ENCODE measurements at places on chromosomes 7 and 10. TPM values are rescaled to one million over a fixed set of nuclear protein-coding genes. Genes with fewer than 3 reads are reported as not detected.

The OPN1SW gene
- total RNA-seq: not detected

DNA sequence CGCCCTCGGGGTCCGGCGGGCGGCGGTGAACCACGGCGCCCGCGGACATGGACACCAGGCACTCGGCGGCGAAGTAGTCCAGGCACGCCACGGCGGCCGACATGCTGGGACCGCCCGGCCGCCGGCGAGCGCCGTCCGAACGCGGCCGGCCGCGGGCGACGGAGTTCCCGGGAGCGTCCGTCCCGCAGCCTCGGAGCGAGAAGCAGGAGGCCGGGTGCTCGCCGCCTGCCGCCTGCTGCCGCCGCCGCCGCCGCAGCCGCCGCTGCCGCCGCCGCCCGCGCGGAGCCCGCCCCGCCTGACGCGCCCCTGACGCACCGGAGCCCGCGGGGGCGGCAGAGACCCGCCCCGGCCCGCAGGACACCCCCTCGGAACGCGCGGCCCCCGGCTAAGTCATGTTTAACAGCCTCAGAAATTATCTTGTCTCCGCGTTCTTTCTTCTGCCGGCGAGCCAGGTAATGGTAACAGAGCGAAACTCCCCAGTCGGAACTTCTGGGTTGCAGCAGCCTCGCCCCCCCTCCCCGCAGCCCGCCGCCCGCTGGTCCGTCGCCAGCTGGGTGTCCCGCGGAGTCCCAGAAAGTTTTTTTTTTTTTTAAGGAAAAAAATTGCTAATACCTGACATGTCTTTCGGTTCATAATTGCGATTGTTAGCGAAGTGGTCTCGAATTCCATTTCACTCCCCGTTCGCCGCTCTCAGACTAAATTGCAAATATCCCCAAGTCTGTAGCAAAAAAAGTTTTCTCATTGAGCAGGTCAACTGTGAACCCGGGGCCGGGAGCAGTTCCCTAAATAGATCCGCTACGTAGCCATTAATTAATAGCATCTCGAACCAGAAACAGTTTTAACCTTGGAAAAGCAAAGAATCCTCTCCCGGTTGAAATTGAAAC, at the start of gene KLF14:
Gene KLF14, minus strand, starts transcription at position 277 of the 884 bp plus-strand sequence. Its CDS starts 174 bp downstream, at position 103.
- no peak within 1 kb of the TSS for H3K27ac ChIP-seq
- peak; percentile 25 for DNase-seq
- no peaks in the 10 kb centered on the region for H3K36me3 ChIP-seq
- H3K27me3 ChIP-seq: peaks cover 62% of the 10 kb centered on the region
- no peaks in the 10 kb centered on the region for H3K4me1 ChIP-seq

DNA sequence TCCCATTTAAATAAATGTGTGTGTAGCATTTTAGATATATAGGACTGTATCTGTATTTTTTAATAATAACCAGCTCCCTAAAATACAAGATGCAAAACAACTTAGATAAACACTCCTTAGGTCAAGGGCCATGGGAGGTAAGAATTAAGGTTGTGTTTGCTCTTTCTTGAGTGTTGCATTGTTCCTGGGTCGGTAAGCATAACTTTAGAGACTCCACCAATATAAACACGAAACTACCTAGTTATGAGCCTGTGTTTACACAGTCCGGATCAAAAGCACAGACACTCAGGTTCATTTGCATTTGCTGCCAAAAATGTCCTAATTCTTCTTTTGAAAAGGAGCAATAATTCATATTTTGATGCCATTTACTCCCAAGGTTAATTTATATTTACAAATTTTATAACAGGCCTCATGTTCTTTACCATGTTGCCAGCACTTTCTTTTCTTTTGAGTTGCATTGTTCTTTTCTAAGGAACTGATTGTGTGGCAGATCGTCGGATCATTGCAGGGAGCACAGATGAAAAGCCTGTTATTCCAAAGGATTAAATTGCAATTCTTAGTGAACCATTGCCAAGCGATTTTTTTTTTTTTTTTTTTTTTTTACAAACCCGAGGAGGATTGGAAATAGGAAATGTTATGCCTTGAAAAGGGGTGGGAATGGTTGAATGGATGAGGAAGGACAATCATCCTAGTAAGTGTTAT, 45.8 kb upstream of the GLCCI1 start:
- H3K27me3 ChIP-seq: no peaks in the 10 kb centered on the region
- H3K27ac ChIP-seq: no peak overlapping the region
- H3K4me3 ChIP-seq: no peak overlapping the region
- H3K4me1 ChIP-seq: no peaks in the 10 kb centered on the region
- no peak for DNase-seq

- H3K4me3 ChIP-seq: no peak overlapping the region
- H3K4me1 ChIP-seq: peaks cover 19% of the 10 kb centered on the region
- DNase-seq: no peak
- peaks cover 2% of the 10 kb centered on the region for H3K36me3 ChIP-seq
- H3K27ac ChIP-seq: no peak overlapping the region
- no peaks in the 10 kb centered on the region for H3K27me3 ChIP-seq
Observed at GRCh38 chr10:20948686-20949327, 51.7 kb upstream of the NEBL start.

DNA sequence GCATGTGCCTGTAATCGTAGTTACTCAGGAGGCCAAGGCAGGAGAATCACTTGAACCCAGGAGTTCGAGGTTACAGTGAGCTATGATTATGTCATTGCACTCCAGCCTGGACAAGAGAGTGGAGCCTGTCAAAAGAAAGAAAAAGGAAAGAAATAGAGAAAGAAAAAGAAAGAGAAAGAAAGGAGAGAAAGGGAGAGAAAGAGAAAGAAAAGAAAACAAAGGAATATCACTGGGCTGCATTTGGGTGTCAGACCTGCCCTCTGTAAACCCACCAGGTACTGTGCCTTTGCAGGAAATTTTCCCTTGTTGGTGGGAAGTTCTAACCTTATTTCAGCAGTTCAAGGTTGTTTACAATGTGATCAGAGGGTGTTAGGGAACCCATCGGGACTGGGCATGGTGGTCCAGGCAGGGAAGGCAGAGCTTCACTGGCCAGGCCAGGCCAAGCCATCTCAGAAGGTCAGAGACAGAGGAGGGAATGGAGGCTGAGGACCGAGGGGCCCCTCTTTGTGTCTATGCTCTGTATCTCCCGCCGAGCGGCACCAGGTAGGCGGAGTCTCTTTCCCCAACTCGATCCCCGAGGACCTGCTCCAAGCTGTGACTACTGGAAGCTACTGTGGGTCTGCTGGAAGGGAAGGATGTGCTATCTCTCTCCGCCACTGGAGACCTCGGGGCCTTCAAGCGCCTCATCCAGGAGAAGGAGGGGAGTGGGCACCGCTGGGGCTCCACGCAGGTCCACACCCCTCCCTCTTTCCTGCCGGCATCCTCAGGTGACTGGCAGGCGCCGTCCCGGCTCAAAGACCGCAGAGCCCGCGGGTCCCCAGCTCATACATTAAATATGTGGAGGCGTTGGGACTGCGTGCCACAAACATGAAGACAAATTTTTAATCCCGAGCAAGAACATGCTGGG, 15.2 kb upstream of the KAZALD1 start:
- DNase-seq: no peak
- H3K4me3 ChIP-seq: no peak overlapping the region
- H3K27ac ChIP-seq: no peak overlapping the region
- no peaks in the 10 kb centered on the region for H3K4me1 ChIP-seq
- peaks cover 62% of the 10 kb centered on the region for H3K27me3 ChIP-seq

- peaks cover 52% of the 10 kb centered on the region for H3K4me1 ChIP-seq
- DNase-seq: no peak
- no peak overlapping the region for H3K4me3 ChIP-seq
- H3K27me3 ChIP-seq: no peaks in the 10 kb centered on the region
- H3K27ac ChIP-seq: peak overlapping the region; percentile 30
Observed at GRCh38 chr10:33293076-33293475, 41.4 kb downstream of the NRP1 start.

DNA sequence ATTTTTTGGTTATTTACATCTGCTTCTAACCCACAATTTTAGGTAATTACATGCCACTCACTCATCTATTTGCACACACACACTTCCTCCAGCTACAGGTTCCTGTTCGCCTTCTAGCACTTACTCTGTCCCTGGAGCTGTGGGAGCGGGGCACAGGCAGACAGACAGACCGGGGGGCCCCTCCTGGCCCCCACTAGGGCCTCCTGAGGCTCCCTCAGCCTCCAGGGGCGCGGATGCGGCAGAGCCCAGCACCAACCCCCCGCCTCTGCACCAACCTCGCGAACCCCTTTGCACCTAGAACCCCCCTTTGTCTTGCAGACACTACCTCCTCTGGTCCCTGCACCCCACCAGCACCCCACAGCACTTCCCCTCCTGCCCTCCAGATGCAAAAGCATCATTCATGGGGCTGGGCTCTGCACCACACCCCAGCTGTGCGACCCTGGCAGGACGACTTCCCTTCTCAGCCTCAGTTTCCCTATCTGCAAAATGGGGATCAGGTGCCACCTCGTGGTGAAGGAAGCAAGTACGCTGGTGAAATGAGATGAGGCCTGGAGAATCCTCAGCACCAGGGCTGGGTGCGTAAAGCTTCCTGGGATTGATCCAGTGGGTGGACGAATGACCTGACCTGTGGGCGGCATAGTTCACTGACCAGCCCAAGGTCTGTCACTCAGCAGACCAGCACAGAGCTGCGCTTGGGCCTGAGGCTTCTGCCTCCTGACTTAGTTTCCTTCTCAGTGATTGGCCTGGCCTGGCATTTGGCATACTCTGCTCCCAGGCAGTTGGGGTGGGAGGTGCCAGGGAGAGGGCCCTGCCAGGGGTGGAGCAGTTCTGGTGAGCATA, 37.9 kb downstream of the ELFN1 start:
- H3K4me1 ChIP-seq: no peaks in the 10 kb centered on the region
- no peak overlapping the region for H3K27ac ChIP-seq
- H3K27me3 ChIP-seq: no peaks in the 10 kb centered on the region
- no peak for DNase-seq
- peaks cover 3% of the 10 kb centered on the region for H3K36me3 ChIP-seq

DNA sequence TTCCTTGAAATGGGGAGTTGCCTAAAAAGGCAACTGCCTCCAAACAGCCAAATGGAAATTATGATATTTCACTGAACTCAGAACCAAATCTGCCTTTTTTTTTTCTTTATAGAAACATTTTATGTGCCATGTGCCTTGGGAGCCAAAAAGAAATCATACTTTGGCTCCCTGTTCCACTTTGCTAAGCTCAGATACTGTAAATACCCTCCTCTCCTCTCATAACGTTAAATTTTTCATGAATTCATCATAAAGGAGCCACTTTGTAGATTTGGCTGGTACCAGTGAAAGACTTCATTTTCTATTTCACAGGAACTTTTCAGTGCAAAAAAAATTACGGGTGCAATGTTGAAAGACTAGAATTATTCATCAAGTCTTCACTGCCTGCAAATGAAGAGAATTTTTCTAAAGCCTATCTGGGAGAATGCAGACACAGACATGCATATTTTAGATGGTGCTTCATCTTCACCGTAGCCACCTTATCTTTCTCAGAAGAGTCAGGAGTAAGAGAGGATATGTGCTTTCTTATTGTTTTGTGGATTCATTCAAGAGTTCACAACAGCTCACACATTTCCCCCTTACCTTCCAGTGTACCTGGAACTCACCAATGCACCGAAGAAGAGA, 742.3 kb upstream of the GALNT17 start:
- no peaks in the 10 kb centered on the region for H3K27me3 ChIP-seq
- H3K4me3 ChIP-seq: no peak overlapping the region
- no peaks in the 10 kb centered on the region for H3K4me1 ChIP-seq
- no peaks in the 10 kb centered on the region for H3K36me3 ChIP-seq
- DNase-seq: no peak
- no peak overlapping the region for H3K27ac ChIP-seq

- peak; percentile 61 for DNase-seq
- no peaks in the 10 kb centered on the region for H3K36me3 ChIP-seq
- H3K27ac ChIP-seq: no peak overlapping the region
- H3K27me3 ChIP-seq: no peaks in the 10 kb centered on the region
Observed at GRCh38 chr10:76549171-76549570, 1088.4 kb downstream of the KCNMA1 start.

- H3K27me3 ChIP-seq: no peaks in the 10 kb centered on the region
- H3K36me3 ChIP-seq: peaks cover 27% of the 10 kb centered on the region
- peaks cover 16% of the 10 kb centered on the region for H3K4me1 ChIP-seq
- H3K4me3 ChIP-seq: no peak overlapping the region
- H3K27ac ChIP-seq: no peak overlapping the region
Observed at GRCh38 chr10:6213908-6214307, 11.2 kb downstream of the PFKFB3 start.

DNA sequence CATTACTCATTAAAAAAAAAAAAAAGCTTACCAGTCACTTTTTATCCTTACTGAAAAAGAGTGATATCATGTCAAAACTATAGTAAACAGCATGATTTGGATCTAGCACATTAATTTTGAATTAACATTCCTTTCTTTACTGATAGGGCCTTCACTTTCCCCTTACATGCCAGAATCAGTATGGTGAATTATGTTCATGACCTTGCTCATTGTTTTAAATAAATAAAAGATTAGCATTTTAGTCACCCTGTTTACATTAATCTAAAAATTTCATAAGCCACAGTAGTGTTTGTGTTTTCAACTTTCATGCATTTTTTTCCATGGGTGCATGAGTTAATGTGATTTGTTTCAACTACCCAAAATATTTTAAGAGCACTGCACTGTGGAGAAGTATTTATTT, 160.8 kb downstream of the TFEC start:
- H3K4me3 ChIP-seq: no peak overlapping the region
- no peak for DNase-seq
- no peaks in the 10 kb centered on the region for H3K36me3 ChIP-seq
- H3K27me3 ChIP-seq: no peaks in the 10 kb centered on the region

GRCh38 chr10:111142092-111142768, 65.4 kb downstream of the ADRA2A start:
- no peak overlapping the region for H3K27ac ChIP-seq
- H3K4me3 ChIP-seq: no peak overlapping the region
- H3K36me3 ChIP-seq: no peaks in the 10 kb centered on the region
- H3K27me3 ChIP-seq: no peaks in the 10 kb centered on the region
- no peaks in the 10 kb centered on the region for H3K4me1 ChIP-seq
- DNase-seq: no peak

All from lung (tissue), 17 donors.